ENCODE measurements at places on chromosomes 11 and 22.
A peak's percentile ranks its signal among the peaks of the same experiment; 100 is the strongest.

DNA sequence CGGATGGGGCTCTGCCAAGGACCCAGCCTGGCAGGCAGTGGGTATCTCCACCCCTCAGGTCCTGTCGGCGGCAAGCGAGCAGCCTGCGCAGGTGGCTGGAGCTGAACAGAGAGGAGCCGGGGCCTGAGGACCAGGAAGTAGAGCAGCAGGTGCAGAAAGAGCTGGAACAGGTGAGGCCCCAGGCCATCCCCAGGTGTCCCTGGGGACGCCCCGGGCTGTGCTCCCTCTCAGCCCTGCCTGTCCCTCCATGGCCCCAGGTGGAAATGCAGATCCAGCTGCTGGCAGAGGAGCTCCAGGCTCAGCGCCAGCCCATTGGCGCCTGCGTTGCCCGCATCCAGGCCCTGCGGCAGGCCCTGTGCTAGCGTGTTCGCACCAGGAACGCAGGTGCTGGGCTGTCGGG, 44.0 kb downstream of the PISD start:
- DNase-seq, result no peak

DNA sequence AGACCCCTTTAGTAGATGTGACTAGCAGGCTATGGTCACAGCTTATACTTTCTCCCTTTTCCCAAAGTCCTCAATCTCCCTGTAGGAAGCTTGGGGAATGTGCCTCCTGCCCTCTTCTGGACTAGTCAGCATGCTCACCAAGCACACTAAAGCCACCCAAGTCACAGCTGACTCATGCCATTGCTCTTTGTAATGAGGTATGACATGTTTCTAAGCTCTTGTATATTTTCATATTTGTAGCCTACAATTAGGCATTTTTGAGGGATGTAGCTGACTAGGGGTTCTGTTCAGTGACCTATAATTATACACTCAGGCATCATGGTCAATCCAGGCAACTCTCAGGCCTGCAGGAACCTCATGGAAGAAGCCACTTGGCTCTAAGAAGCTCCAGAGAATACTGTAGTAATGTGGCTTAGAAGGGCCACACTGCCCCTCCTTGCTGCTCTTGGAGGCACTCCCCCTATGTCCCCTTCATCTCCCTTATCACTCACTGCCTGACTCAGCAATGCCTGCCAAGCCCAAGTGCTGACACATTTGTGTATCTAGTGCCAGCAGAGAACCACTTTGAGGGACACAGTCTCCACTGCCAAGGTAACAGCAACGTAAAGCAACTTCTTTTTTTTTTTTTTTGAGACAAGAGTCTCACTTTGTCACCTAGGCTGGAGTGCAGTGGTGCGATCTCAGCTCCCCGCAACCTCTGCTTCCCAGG, 86.2 kb downstream of the RPL27A start:
- no peak for DNase-seq

GRCh38 chr11:55658031-55658573, 3.9 kb upstream of the OR4C6 start:
- no peak for DNase-seq

DNA sequence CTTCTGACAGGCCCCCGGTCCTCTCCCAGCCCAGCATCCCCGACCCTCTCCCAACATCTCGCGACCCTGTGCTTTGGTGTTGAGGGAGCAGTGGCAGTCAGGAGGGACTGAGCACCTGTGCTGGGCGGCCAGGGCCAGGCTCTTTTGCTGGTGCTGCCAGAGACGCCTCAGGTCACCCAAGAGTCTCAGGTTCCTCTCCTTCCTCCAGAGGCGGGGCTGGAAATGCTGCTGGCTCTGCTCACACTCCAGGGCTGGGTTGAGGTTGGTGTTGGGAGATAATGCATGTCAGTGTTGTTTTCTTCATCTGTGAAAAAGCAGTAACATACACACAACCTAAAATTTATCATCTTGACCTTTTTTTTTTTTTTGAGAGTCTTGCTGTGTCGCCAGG, 1.2 kb upstream of the IGLL1 start:
- no peak for DNase-seq

DNA sequence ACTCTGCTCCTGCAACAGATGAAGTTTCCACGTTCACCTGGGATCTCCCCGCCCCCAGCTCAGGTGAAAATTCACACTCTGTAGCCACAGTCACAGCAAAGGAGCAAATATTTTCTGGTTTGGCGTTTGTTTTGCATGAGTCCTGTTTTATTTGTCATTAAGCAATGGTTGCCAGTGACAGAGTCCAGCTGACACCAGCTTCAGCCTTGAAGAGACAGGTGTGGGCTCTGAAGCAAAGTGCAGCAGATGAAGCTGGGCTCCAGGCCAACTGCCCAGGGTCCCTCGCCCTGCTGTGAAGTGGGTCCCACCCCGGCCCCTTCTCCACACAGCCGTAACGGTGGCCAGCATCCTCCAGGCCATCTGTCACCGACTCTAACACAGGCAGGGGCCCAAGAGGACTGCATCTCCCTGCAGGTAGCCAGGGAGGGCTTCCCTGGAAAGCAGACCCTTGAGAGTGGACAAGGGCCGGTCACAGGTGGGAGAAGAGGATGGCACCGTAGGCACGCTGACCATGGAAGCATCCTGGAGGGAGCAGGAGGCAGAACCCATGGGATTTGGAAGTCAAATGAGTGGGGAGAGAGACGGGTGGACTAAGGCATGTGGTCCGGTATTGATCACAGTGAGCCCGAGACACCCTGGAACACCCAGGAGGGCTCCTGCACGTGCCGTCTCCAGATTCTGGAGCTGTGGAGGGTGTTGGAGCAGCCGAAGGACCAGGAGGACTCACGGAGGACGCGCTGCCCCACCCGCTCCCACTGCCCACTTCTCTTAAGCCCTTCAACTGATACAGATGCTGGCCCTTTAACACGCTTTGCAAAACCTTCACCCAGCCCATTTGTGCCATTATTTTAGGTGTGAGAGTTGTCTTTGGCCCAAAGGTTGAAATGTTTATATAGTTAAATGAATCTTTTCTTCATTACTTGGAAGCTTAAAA, 294.5 kb downstream of the BRD1 start:
- DNase-seq, result no peak

DNA sequence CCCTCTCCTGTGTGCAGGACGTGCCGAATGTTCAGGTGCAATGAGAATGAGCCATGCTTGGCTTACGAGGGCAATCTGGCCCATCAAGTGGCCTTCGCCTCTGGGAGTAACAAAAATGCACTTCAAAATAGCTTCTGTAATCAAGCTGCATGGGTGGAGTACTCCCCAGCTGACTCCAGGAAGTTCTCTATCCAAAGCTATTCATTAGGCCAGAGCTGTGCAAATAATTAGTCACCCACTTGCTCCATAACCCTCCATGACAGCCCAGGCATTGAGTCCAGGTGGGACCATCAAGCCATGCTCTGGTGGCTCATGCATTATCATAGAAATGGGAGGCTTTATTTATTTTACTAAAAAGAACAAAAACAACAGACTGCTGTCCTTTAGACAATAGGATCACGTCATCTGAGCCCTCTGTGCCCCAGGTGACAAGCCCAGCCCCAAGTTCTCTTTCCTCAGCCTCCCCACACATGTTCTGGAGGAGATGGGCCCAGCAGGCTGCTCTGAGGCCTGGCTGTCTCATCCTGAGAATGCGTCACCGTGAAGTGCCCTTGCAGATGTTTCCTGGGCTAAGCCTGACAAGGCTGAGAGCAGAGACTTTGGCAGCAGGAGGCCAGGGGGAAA, 244.7 kb downstream of the ETS1 start:
- DNase-seq, result no peak

DNA sequence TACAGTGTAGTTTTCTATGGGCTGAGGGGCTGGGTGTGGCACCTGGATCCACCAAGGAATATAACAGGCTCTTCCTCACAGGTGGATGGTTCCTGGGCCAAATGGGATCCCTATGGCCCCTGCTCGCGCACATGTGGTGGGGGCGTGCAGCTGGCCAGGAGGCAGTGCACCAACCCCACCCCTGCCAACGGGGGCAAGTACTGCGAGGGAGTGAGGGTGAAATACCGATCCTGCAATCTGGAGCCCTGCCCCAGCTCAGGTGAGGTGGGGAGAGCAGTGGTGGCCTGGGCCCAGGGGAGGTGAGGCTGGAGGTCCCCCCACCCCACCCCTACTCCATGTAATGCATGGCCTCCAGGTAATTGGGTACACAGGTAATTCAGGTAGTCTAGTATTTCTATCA, 20.7 kb downstream of the ADAMTS15 start:
- no peak for DNase-seq

- no peak for DNase-seq
Observed at GRCh38 chr22:39028281-39028680, 7.4 kb downstream of the APOBEC3D start.

DNA sequence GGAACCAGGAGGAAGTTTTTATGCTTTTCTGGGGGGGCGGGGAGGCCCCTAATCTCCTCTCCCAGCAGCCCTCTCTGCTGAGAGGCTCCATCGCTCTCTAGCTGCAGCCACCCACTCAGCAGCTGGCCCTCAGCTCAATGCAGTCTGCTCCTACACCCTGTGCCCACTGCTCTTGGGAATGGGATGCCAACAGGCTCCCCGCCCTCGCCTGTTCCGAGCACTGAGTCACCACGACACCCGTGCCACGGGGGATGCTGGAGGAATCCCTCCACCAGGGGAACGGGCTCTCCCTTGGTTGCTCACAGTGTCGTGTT, 23.5 kb upstream of the SUSD2 start:
- no peak for DNase-seq

GRCh38 chr22:37182949-37183245, 5.2 kb downstream of the C1QTNF6 start:
- no peak for DNase-seq

DNA sequence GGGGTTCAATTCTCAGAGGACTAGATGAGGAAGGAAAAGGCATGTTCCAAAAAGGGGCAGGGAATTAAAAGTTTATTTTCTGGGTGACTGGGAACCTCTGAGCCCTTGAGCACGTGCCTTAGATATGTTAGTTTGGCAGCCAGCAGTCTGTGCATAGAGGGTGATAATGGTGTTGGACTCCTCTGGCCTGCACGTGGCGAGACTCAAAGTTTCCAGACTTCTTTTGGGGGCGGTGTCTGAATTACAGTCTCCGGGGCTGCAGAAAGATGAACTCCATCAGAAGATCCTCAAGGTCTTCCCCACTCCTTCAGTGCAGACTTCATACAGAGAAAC, 861 bp upstream of the ZNRF3 start:
- DNase-seq, result peak; percentile 10

DNA sequence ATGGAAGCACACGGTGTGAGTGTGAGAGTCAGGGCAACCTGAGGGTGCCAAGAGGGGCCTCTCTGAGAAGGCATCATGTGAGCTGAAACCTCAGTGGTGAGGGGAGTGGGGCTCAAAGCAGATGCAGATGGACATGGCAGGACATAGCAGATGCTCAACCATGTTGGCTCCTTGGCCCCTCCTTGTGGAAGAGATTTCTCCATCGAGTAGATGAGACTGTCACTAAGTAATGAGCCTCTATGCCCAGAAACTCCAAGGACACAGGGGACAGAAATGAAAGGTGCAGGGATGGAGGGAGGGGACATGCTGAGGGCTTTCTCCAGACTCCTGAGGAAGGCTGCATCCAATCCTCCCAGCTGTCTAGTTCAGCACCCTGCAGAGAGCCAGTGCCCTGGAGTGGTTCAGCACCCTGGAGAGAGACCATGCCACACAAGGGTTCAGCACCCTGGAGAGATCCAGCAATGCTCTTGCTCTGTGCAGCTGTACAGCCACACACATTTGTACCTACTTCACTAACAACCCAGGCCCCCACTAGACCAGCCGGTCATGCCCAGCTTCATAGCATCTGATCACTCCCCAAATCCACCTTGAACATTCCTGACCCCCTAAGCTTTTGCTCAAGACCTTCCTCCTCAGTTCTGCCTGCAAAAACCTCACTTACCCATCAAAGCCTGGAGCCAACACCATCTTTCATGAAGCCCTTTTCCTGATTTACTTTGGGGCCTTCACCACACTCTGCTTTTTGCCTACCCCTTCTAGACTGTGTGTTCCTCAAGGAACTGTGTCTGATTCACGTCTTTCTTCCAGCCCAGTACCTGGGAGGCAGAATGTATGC, 252.0 kb downstream of the CTTN start:
- no peak for DNase-seq

DNA sequence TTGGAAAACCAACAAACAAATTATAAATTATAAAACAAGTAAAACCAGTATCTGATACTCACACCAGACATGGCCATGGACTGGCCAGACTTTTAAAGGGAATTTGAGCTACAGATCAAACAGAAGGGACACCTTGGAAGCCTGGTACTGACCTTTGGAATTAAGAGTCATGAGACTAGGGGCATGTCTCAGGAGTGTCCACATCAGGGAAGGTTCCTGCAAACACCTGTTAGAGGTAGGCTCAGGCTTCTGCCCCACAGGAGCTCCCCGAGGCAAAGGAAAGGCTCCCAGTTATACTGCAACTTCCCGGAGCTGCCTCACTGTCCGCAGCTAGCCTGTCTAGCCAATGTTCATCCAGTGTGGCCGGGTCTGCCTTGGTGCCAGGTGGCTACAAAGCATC, 290.1 kb downstream of the BUD13 start:
- DNase-seq, result no peak

DNA sequence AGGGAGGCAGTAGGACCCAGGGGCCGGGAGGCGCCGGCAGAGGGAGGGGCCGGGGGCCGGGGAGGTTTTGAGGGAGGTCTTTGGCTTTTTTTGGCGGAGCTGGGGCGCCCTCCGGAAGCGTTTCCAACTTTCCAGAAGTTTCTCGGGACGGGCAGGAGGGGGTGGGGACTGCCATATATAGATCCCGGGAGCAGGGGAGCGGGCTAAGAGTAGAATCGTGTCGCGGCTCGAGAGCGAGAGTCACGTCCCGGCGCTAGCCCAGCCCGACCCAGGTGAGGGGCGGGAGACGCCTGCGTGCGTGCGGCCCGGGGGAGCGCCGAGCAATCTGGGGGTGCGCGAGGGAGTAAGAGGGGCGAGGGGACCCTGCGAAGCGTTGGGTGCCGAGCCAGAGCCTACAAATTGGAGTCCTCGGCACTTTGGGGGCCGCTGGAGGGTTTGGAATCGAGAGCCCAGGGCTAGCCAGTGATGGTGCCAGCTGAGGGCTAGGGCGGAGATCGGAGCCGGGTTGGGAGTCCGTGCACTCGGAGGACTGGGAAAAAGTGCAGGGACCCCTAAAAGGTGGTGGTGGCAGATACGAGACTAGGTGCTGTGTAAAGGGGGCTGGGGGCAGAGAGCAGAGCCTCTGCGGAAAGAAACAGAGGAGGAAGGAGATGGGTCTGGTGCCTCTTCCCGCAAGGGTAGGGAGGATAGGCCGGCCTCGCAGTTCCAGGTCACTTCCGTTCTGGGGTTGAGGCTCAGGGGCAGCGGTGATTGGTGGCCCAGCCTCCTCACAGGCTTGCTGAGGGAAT, at the start of gene SERPINH1:
SERPINH1 (plus strand) TSS at position 206 of the 788 bp plus-strand sequence. CDS start 4,097 bp downstream, outside the sequence.
- peak; percentile 26 for DNase-seq

- DNase-seq, result no peak
Observed at GRCh38 chr11:63745304-63746170, 23.0 kb downstream of the ZFTA start.

DNA sequence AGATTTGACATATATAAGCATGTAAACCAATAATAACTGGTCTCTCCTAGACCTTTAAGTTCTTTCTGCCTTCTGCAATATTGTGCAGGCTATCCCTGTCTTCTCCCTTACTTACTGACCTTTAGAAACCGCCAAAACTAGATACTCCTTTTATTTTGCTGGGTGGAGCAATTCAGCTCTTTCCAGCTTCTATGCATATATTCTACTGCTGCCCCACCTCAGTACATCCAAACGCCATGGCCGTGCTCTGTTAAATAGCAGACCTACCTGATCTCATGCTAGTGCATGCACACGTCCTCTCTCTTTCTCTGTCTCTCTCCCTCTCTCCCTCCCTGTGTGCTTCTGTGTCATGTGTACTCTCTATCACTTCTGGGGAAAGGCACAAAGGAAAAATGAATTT, 76.7 kb upstream of the CAPRIN1 start:
- DNase-seq, result no peak

- no peak for DNase-seq
Observed at GRCh38 chr11:10490398-10491241, 35.6 kb downstream of the AMPD3 start.
